ENCODE measurements at places on chromosomes 7 and 10.

DNA sequence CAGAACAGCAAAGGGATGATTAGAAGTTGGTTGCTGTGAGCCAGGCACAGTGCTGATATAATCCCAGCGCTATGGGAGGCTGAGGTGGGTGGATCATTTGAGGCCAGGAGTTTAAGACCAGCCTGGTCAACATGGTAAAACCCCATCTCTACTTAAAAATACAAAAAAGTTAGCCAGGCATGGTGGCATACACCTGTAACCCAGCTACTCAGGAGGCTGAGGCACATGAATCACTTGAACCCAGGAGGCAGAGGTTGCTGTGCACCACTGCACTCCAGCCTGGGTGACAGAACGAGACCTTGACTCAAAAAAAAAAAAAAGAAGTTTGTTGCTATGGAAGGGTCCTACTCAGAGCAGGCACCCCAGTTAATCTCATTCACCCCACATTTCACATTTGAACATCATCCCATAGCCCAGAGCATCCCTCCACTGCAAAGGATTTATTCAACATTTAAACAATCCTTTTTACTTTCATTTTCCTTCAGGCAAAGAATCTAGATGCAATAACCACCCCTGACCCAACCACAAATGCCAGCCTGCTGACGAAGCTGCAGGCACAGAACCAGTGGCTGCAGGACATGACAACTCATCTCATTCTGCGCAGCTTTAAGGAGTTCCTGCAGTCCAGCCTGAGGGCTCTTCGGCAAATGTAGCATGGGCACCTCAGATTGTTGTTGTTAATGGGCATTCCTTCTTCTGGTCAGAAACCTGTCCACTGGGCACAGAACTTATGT, 4.1 kb downstream of the IL6 start:
- DNase-seq, result no peak

DNA sequence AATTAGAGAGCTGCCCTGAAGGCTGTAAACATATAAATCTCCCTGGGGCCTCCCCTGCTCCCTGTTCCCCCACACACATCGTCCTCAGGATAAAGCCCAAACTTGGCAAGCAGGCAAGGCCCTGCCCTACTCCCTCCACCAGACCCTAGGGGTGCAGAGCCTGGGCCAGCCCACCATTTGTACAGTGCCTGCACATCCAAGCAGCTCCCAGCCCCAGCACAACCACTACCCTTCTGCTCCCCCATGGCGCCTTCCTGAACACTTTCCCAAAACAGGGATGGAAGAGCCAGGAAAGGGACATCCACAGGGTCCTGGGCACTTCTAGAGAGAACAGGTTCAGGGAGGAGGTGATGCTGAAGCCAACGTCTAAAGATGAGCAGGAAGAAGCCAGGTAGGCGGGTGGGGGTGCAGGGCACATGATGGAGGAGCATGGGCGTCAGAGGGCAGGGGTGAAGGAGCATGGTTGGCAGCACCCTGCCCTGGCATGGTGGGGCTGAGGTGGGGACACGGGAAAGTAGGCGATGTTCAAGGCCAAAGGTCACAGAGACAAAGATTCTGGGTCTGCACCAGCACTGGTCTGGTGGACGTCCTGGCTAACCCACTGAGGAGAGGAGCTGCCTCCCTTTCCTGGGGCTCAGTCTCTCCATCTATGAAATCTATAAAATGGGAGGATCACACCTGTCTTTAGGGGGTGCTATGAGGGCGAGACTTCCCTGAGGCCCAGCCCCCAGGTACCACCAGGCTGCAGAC, 140.6 kb downstream of the ARHGAP22 start:
- DNase-seq, result no peak

DNA sequence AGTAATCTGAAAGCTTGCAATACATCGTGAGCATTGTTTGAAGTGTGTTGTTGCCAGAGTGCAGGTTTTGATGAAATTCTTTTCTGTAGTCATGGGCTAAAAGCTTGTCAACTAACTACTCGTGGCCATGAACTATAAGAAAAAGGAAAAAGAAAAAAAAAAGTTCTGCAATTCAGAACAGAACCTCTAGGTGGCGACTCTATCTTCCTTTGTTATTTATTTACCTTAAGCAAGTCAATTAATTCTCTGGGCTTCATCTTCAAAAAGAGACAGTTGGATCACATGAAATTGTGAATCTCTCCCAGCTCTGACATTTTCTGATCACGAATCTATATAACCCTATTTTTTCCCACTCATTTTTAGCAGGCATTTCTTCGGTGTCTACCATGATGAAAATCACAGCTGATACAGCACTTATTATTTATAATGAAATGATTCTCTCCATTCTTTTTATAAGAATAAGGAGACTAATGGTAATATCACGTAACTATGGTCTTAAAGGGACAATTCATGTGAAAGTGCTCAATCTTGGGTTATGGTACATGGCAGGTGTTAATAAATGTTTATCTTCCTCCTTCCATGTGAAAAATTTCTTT, 18.8 kb downstream of the TMEM196 start:
- peak; percentile 1 for DNase-seq

DNA sequence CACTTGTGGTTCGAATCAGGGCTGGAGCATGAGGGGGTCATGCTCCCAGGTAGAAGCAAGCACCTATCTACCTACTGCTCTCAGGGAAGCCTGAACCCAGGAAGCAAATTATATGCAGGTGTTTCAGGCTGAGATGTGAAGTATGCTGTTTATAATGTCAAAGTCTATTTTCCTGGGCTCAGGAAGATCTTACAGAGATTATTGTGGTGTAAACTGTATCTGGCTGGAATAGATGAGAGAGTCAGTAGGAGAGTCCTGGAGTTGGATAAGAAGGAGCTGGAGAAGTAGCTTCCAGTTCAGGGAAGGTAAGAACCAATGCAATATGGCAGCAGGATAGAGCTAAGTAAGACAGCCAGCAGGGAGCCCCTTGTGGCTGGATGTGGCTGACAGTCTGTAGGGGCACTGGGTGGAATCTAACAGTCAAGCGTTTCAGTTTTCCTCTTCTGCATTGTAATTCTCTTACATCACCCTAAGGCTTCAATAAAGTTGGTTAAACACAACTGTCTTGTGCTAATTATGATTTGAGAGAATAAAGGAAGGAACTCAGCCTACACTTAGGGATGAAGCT, 105.9 kb upstream of the EEPD1 start:
- no peak for DNase-seq

DNA sequence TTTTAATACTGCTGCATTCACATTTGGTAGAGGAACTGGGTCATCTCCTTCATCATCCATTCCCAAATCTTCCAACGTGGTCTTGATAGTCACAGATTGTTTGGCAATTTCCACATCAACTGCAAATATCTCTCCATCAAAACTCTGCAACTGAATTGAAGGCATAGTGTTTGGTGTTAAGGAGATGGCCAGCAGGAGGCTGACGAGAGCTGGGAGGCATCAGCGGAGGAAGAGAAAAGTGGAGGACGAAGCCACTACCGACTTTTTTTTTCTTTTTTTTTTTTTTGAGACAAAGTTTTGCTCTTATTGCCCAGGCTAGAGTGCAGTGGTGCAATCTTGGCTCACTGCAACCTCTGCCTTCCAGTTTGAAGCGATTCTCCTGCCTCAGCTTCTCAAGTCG, 205.0 kb upstream of the KCTD7 start:
- no peak for DNase-seq

DNA sequence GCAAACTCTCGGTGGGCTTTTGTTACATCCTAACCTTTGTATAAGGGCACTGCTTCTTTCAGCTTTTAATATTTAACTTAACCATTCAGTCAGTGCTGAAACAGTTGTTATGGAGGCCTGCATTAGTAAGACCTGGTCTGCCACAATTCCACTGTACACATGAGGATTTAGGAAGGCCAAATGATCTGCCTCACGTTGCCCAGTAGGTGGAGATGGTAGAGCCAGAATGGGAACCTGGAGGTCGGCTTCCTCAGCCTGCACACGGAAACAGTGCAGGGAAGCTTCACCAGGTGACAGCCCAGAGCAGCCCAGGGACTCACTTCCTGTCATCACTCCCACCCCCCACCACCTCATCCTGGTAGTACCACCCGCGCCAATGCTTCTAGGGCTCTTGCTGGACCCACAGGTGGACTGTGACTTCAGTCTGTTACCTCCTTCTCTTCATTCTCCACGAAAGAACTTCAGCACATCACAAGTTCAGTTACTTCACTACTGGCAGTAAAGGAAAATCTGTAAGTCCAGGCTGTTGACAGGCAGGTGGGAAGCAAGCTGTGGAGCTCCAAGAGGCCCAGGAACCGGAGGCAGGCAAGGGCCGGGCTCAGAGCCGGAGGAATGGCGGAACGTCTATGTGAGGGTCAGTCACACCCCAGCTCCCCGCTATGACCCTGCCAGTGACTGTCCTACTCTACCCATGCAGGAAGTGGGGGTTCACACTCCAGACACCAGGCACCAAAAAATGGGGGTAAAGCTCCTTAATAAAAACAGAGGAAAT, 480.3 kb upstream of the C7orf33 start:
- no peak for DNase-seq

DNA sequence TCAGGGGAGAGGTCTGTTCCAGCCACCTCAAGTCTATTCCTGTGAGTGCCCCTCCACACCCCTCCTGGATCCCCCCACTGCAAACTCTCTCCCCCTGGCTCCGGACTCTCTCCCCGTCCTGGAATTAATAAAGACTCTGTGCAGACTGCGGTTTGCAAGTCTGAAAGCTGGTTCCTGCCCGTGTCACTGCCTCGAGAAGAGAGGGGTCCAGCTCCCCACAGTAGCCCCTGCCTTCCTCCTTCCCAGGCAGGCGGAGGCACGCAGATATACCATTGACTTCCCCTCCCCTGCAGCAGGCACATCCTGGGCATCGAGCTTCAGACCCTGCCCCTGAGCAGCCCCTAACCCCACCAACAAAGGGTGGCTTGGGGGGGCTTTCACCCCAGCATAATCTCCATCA, 2.2 kb upstream of the ELN start:
- no peak for DNase-seq

DNA sequence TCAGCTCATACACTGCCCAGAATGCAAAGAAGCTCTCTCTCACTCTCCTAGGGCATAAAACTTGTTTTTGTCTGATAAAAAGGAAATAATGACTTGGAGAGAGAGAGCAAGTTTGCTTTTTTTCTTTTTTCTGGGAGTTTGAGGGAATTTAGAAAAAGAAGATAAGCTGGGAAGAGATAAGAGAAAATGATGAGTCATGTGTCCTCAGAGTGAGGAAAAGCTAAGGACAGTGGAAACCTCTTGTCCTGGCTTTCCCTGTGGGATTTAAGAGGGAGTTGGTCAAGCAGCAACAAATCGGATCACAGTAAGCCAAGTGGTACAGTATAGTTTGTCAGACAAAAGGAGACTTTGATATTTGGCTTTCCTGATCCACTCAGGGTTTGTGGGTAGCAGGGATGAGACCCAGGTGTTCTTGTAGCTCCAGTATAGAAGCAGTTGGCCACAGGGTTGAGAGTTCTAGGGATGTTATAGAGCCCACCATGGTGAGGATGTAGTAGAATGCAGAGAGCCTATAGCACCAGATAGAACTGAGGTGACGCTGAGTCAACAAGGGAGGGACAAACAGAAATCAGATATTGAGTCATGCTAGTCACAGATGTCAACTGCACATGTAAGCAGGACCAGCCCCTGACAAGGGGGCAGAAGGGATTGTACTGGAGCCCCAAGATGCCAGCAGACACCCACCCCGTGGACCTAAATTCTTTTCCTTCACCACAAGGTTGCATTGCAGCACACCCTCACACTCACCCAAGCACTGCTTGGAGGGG, 219.3 kb upstream of the TAC1 start:
- no peak for DNase-seq

DNA sequence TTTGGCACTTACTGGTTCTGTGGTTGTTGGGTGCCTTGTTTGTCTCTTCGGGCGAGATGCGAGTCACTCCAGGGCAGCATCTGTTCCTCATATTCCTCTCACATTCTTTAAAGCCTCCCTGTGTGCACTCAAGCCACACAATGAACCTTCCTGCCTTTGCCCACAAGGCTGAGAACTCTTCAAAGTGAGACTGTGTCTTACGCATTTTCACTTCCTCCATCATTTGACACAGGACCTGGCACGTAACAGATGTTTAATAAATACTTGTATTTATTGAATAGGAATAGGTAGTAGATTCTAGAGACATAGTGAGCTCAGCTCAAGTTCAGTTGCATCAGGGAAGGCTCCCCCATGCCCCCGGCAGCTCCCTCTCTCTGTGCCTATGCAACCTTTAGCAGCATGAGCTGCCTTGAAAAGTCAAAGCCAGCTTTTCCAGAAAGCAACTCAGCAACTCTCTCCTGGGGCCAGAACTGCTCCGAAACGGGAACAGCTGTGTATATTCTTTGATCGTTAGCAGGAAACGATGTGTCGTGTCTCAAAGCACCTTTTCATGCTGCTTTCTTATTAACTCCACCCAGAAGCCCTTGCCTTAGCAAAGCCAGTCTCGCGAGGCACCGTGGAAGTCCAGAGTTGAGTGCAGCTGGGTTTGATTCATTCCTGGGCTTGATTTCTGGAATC, 97.5 kb downstream of the PFKFB3 start:
- DNase-seq, result no peak

GRCh38 chr7:33243319-33243881, 114.0 kb downstream of the BBS9 start:
- peak; percentile 13 for DNase-seq

DNA sequence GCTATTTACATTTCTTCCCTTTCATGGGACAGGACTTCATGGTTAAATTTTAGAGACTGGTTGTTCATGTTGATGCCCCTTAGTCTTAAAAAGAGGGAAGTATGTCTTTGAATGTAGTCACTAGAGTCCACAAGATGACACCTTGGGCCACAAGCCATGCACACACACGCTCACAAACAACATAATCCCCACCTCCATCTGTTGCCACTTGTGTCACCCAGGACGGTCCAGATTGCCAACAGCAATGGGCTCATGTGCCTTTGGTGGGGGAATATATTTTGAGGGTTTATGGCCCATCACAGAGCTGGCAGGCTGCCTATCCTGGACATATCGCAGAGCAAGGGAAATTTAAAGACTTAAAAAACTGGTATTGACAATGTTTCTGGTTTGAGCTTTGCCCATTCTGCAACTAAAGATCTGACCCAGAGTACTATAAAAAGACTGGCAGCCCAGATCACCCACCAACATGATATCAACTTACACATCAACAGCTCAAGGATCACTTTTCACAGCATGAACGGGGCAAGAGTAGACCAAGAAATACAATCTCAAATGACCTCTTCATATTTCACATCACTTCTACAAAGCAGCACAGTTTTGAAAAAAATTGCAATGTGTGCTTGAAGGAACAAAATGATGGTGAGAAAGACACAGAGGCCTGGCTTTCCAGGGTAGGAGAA, 50.5 kb downstream of the STRA8 start:
- DNase-seq, result no peak

- no peak for DNase-seq
Measured at GRCh38 chr7:2566890-2567678, 8.3 kb downstream of the IQCE start.

DNA sequence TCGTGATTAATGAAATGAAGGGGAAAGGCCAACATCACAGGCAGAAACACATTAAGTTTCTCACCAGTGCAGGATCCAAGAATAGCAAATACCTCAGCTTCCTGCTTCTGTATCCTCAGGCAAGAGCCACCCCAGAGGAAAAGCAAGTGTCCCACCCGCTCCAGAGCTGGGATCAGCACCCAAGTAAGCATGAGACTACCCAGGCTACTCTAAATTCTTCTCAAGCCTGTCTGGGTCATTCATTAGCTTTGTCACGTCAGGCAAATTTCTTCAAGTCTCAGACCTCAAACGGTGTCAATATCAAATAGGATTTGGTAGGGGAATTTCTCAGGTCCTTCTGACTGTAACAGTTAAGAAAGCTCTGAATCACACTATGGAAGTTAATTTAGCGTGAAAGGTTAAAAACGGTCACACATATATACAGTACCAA, 59.0 kb downstream of the GNA12 start:
- DNase-seq, result no peak

- no peak for DNase-seq
Measured at GRCh38 chr7:80591654-80592053, 46.8 kb upstream of the CD36 start.

Measured in NCI-H1048 (cell line).